ENCODE measurements at places on chromosomes 2 and 18.

DNA sequence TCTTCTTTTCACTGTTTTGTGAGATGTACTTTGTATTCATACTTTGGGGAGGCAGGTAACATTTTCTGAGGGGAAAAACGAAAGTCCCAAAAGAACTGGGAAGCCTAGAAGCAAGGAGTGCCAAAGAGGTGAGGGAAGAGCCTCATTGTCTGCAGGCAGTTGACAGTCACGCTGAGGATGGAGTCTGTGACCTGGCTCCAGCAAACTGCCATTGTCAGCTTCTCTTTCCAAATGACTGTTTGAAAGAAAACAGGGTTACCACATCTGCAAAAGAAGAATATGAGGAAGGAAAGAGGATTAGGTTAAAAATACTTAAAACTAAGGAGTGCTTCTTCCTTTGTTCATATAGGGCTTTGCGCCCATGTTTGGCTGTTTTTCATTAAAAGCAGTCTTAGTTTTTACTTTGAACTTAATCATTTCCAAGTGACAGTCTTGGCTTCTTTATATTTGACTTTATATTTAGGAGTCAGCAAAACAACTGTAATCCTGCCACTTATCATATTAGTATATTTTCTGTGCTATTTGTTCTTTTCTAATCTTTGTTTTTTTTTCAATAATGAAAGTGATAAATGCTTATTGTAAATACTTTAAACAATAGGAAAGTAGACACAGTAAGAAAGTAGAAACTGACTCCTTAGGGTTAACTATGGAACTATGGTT, 35.0 kb downstream of the CERS6 start:
- no peak for DNase-seq

DNA sequence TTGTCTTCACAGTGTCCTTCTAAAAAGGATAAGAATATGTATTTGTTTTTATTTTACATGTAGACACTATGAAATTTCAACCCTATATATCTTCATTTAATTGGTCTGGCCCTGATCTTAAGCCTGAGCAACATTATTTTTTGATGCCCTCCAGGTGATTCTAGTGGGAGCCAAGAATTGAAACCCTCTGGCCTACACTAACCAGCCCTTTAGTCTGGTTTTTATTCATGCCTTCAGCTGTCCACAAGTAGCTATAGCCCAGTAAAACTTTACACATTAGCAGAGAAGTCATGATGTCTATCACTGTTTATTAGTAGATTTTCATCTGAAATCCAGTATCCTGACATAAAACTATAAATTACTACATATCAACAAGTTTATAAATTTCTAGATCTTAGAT, 52.7 kb upstream of the UBXN4 start:
- DNase-seq, result no peak

GRCh38 chr2:59706729-59707128, 846.7 kb downstream of the BCL11A start:
- DNase-seq, result peak; percentile 65

GRCh38 chr18:1510542-1511179, 606.0 kb downstream of the ADCYAP1 start:
- DNase-seq, result no peak

DNA sequence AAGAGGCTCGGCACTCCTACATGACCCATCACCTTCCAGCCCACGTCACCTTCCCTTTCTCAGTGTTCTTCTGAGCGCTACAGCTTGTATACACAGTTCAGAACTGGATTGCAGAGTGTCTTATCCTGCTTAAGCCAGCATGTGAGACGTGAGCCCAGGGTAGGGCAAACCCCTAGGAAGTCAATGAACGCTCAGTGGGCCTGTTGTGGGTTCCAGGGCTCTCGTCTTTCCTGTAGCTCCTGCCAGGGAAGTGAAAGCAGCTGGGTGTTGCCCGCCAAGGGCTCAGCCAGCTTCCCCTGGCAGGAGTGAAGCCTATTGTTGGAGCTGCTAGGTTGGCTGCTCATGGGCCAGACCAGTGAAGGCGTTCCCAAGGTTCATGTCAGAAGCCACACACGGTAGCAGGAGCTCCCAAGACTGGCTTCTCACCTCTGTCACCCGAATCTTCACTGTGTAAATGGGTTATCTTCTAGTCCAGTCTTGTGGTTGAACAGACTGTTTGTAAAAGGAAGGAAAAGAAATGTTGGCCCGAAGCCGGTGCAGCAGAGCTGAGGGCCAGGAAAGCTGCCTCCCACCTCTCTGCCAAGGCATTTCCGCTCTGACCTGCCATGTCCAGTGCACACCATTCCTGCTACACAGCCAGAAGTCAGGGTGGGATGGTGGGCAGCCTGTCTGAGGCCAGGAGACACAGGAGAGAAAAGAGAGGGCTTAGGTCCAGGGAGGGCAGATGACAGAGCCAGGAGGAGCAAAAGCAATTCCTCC, 69.6 kb upstream of the RMDN2 start:
- DNase-seq, result no peak

DNA sequence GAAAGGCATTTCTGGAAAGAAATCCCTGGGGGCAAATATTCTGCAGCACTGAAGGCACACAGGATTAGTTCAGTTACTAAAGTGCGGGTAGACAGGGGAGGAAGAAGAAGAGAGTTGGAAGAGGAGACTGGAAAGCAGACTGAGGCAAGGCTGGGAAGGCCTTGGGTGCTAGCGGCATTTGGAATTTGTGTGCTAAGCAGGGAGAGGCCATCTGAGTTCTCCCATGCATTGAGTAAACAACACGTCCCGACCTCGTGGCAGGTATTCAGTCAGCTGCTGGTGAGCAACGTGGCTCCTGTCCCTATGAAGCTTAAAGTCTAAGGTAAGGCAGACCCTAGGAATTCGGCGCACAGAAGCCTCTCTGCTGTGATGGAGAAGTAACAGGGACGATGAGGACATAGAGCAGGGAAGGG, 30.7 kb downstream of the ATP8B1 start:
- DNase-seq, result no peak

All from foreskin keratinocyte (primary cell).